ENCODE measurements at places on chromosomes 11 and 22. TPM values are rescaled to one million over a fixed set of nuclear protein-coding genes. Genes with fewer than 3 reads are reported as not detected.

DNA sequence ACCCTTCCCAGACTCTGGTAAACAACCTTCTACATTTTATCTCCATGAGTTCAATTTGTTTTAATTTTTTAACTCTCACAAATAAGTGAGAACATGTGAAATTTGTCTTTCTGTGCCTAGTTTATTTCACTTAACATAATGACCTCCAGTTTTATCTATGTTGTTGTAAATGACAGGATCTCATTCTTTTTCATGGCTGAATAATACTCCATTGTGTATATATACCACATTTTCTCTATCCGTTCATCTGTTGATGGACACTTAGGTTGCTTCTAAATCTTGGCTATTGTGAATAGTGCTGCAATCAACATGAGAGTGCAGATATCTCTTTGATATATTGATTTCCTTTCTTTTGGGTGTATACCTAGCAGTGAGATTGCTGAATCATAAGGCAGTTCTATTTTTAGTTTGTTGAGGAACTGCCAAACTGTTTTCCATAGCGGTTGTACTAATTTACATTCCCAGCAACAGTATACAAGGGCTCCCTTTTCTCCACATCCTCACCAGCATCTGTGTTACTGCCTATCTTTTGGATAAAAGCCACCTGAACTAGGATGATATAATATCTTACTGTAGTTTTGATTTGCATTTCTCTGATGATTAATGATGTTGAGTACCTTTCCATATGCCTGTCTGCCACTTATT, 93.9 kb downstream of the ATG16L2 start:
- no peak for DNase-seq

The VPS26B gene
- total RNA-seq, result 40.3 TPM

DNA sequence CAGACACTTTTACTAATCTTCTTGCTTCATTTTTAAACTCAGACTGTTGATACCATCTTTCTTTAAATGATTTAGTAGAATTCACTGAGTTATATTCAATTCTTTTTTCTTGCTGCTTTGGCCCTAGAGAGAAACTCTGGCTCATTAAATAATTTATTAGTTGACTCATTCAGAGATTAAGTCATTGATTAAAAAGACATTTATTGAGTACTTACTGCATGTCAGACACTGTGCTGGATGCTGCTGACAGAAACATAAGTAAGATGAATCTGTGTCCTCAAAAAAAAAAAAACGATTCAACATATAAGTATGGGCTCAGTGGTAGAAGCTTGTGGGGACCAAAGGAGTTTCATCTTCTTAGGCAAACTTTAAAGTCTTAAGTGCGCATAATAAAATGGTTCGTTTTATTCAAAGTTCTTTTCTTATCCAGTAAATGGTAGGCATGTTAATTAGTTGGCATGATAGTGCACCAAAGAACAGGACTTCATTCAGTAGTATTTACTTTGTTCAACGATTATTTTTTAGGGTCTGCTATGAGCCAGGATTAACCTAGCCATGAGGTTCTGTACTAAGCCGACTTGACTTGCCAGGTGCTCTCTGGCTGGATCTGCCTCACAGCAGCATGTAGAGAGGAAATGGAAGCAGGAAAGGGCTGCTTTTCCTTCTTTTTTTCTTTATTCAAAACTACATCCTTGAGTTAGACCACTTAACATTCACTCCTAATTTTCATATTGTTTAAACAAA, 281.0 kb upstream of the CTSC start:
- no peak for DNase-seq

GRCh38 chr11:109275931-109276330, 146.1 kb upstream of the C11orf87 start:
- no peak for DNase-seq

- no peak for DNase-seq
Observed at GRCh38 chr11:12815129-12815480, 140.9 kb downstream of the TEAD1 start.

DNA sequence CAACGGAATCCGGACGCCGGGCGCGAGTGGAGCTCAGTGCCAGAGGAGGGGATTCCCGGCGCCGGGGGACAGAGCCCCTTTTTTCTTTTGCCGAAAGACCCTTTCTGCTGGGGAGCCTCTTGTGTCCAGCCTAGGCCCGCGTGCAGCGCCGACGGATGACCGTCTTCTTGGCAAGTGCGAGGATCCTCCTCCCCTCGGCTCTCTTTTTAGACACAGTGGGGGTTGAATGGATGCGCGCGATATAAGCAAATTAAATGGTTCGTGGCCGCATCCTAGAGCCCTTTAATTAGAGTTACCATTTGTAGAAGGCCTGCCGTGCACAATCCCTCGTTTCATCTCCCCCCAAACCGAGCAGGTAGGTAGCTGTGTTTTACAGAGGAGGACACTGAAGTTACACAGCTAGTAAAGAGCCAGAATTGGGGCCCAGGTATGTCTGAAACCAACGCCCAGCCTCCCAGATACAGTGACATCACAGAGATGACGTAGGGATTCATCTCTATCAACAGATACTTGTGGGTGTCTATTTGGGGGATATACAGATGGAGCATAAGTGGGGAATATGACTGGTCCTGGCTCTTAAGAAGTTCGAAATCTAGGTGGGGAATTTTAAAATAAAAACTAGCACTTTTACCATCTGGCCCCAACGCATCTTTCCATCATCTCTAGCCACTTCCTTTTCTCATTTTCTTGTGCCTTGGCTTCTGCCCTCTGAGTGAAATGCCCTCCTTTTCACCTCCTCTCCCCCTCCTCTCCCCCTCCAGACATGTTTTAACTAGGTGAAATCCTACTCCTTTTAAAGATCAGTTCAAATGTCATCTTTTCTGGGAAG, 875 bp downstream of the TCP11L1 start:
- DNase-seq, result no peak

GRCh38 chr11:72635933-72636332, 38.3 kb downstream of the PDE2A start:
- DNase-seq, result no peak

GRCh38 chr11:10693509-10694081, at the start of gene IRAG1:
Gene IRAG1 (minus strand): TSS chr11:10693755. CDS start chr11:10693602, 153 bp downstream.
- DNase-seq, result no peak

DNA sequence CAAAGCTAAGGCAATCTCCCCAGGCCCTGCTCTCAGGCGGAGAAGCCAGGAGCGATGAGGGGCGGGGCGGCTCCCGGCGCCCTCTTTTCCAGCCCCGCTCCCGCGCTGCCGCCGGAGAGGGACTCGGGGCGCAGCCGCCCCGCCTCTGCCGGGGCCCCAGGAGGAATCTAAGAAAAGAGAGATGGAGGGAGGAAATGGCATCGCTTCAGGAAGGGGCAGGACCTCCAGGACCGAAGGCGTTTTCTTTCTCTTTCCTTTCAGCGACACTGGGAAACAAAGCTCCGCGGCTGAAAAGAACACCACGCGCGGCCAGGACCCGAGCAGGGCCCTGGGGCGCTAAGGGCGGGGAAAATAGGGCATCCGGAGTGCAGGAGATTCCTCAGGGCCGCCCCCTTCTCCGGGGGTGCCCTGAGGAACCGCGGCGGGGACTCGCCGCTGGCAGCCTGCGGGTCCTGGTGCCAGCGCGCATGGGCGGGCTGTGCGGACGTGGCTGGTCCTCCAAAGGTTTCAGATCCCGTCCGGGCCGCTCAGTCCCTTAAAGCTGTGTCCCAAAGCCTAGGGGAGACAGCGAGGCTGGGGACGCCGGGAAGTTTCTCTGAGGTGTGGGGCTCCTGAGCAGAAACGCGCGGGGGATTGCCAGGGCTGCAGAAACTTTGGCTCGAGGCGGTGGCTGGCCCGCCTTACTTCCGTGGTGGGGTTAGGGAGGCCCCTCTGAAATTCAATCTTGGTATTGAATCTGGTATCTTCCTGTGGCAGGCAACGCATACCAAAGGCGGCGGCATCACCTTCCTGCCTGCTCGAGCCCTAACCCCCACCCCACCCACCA, 2.8 kb upstream of the BSX start:
- no peak for DNase-seq

GRCh38 chr11:90329043-90329442, 106.2 kb upstream of the CHORDC1 start:
- DNase-seq, result no peak

The PSMA1 gene
- total RNA-seq, result 225 TPM

The ASPHD2 gene
- 9.5 TPM for total RNA-seq

DNA sequence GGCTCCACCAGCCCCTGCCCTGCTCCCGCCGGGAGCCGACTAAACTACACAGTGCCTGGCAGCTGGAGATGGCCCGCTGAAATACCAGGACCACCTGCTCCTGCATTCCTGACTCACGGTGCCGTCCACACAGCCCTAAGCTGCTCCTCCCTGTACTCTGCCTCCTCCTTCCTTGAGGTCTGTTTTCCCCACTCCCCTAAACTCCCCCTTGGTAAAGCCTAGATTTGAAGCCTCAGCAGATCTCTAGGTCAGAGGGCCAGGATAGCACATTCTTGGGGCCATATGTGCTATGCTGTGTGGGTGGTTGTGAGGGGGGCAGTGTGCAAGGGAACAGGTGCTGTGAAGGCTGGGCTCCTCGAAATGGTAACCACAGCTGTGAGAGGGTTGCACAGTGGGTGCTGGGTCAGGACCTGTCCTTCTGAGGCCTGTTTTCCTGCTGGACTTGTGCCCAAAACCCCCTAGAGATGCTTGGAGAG, 9.7 kb downstream of the LRFN4 start:
- no peak for DNase-seq

GRCh38 chr11:134110252-134110815, 41.5 kb downstream of the JAM3 start:
- DNase-seq, result no peak

GRCh38 chr22:41343717-41344116, 38.0 kb upstream of the TEF start:
- DNase-seq, result no peak

DNA sequence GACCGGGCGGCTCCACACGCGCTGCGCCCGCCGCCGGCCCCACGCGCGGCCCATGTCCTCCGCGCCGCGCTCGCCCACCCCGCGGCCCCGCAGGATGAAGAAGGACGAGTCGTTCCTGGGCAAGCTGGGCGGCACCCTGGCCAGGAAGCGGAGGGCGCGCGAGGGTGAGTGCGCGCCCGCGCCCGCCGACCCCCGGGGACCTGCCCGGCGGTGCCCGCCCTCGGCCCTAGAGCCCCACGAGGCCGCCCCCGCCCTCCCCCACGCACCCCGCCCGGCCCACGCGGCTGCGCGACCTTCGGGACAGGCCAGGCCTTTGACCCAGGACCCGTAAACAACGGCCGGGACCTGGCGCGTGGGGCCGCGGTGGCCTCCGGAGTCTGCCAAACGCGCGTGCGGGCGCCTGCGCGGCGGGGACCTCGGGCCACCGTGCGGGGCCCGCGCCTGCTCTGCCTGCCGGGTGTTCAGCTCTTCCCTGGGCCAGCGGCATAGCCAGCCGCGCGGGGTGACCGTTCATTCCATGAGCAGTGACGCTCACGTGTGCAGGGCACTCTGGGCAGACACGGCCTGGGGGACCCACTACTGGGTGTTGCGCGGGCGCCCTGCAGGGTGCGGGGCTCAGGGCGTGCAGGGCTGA, at the start of gene PARVB:
Gene PARVB, plus strand, starts transcription at position 15 of the 634 bp plus-strand sequence. Its CDS starts 38 bp downstream, at position 53.
- DNase-seq, result no peak

The CCDC73 gene
- not detected for total RNA-seq

The ACR gene
- total RNA-seq, result not detected

The MS4A12 gene
- total RNA-seq, result not detected

The TMPRSS5 gene
- 0.14 TPM for total RNA-seq

GRCh38 chr11:124115782-124116616, 749 bp downstream of the VWA5A start:
- peak; percentile 7 for DNase-seq

DNA sequence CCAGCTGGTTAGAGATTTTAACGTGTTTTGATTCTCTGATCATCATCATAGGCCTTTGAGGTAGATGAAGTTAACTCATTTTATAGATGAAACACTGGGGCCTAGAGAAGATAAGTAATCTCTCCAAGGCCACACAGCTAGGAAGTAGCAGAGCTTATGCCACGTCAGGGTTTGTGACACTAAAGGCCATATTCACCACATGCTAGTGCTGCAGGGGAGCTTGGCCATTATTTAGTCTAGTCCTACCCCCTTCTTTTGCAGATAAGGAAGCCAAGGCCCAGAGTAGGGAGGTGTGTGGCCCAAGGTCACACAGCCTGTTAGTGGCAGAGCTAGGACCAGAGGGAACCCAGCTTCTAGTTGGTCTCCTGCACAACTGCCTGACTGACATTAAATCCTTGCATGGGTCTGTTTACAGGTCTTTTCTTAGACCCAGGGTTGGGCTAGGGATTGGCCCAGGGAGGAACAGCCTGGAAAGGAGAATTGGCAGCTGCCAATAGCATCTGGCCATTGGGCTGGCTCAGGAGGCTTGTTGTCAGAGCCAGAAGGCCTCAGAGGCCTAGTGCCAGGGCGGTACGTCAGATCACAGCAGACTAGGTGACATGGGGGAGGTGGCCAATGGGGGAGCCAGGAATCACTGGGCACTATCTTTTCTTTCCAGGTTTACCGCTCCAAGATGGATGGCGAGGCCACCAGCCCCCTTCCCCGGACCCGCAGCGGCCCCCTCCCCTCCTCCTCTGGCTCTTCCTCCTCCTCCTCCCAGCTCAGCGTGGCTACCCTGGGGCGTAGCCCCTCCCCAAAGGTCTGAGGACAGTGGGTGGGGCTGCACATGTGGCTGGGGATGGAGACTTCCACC, 36.0 kb downstream of the PHLDB1 start:
- DNase-seq, result no peak

- no peak for DNase-seq
Observed at GRCh38 chr11:46309814-46310259, 32.4 kb downstream of the CREB3L1 start.

The TPBGL gene
- total RNA-seq, result not detected

DNA sequence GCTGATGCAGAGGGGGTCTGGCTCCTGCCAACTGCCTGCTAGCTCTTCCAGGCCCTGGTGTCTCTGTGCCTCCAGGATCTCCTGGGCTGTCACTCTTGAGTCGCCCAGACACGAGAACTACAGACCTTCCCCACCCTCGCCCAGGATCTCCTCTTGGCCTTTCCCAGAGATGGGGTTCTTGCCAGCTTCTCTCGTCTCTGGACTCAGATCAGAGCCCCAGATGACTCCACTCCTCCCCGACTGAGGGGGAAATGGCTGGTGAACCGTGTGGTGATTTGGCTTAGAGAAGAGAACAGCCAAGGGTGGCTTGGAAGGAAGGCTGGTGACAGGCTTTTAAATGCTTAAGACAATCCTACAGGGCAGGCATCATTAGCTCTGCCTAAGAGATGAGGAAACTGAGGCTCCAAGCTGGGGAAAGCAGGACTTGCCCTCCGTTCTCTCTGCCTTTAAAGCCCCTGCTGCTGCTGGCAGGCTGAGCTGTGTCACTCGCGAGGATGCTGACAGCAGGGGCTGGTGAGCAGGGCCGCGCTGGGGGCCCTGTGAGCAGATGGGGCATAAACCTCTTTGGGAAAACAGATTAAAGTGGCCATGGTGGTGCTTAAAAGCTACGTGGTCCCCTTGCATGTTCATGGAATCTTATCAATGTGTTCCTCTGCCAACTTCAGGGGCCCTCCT, 90.3 kb upstream of the THY1 start:
- no peak for DNase-seq

GRCh38 chr11:2665526-2666400, 34.0 kb downstream of the KCNQ1OT1 start:
- no peak for DNase-seq

GRCh38 chr22:42632096-42632495, 8.3 kb downstream of the ATP5MGL start:
- no peak for DNase-seq

- no peak for DNase-seq
Observed at GRCh38 chr11:35227576-35228327, 88.8 kb downstream of the CD44 start.
